ENCODE measurements at places on chromosomes 13 and 19. TPM values are rescaled to one million over a fixed set of nuclear protein-coding genes. Genes with fewer than 3 reads are reported as not detected.

KIR2DL4 gene
- not detected for total RNA-seq

FGF14 gene
- total RNA-seq: 0.12 TPM

ZNF155 gene
- 5.0 TPM for total RNA-seq

ERFL gene
- 0.25 TPM for total RNA-seq

KASH5 gene
- not detected for total RNA-seq

SHISA7 gene
- total RNA-seq: not detected

Data from omental fat pad (tissue), 4 donors.